ENCODE measurements at places on chromosomes 12 and 14.

DNA sequence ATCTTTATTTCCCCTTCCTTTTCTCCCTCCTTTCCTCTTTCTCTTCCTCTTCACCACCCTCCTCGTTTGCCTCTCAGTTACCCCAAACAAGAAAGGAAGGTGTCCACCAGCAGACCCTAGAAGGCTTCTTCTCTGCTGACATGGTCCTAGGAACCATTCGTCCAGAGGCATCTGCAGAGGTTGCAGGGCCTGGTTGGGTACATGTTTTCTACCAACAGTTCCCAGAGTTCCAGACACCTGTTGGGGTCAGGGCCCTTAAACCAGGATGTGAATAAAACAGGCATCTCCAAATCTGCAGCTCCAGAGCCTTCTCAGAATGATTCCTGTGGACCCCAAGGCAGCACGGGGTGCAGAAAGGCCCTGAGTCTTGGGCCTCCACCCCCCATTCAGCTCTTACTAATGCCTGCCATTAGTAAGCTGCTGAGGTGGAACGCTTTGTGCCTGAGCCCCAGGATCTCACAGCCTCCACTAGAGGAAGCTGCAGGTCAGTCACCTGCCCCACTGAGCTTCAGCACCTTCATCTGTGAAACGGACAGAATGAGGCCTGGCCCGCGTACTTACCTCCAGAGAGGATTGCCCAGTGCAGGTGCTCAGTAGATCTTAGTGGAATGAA lies 130.4 kb downstream of the DICER1 start:
- no peak for DNase-seq

- DNase-seq: no peak
Measured at GRCh38 chr12:130945786-130946492, 7.8 kb upstream of the ADGRD1 start.

DNA sequence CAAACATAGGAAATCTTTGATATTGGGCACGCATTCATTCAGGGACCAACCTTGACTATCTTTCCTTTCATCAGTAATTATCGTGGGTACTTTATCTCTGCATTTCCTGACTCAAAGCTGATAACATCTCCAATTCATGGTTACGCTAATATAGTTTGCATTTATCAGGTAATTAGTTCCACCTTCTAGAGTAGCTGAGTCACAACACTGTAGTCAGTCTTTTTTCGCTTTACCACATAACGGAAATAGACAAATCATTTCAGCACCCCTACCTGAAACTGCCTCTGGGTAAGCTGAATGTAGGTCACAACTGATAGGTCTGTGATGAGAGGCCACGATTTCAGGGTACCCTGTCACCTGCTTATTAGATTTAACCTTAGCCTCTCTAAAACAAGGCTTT lies 36.7 kb upstream of the IL22 start:
- no peak for DNase-seq

- DNase-seq: no peak
Measured at GRCh38 chr12:64580681-64581080, 29.6 kb upstream of the RASSF3 start.

DNA sequence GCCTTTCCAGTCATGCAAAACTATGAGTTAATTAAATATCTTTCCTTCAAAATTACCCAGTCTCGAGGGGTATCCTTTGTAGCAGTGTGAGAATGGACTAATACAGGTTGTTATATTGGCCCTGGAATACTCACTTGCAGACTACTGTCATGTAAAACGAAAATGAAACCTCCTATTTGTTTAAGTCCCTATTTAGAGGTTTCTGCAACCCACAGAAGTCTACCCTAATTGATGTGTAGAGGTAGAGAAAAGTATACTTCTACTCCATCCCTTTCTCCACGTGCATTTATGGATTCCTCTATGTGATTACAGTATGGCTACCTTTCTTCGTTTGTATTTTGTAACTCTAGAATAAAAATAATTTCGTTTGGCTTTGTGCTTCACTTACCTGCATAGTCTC lies 371.1 kb downstream of the FSCB start:
- DNase-seq: no peak

- DNase-seq: no peak
Measured at GRCh38 chr14:75109877-75110276, 17.0 kb downstream of the NEK9 start.

- no peak for DNase-seq
Measured at GRCh38 chr14:69561893-69562292, 12.8 kb downstream of the CCDC177 start.

- DNase-seq: no peak
Measured at GRCh38 chr14:60274448-60274847, 25.4 kb downstream of the PPM1A start.

- DNase-seq: no peak
Measured at GRCh38 chr12:33111850-33112249, 215.3 kb upstream of the PKP2 start.

All from stimulated activated CD8-positive, alpha-beta memory T cell treated with anti-CD3 and anti-CD28 coated beads, Interleukin-2, amount 100 ng/mL, for 48 hours (primary cell).